GDM1 (cell line): ENCODE measurements at places on chromosomes 11 and 22.
A peak's percentile ranks its signal among the peaks of the same experiment; 100 is the strongest.

DNA sequence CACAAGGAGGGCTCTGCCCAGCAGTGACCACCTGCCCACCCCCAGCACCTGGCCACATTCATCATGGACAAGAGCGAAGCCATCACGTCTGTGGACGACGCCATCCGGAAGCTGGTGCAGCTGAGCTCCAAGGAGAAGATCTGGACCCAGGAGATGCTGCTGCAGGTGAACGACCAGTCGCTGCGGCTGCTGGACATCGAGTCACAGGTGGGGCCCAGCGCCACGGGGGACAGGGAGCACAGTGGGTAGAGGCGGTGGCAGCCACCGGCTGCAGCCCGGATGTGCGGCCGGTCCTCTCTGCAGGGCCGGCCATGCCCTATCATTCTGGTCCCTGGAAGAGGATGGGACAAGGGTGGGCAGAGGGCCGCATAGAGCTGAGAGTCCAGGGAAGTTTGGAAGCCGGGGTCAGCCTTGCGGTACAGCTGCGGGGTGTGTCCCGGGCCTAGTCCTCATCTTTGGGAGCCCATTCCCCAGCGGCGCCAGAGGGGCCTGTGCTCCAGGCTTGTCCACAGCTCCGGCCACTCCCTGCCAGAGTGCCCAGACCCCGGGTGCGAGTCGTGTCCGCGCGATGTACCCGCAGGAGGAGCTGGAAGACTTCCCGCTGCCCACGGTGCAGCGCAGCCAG lies 14.1 kb downstream of the EPS8L2 start:
- DNase-seq, result no peak

- DNase-seq, result no peak
Observed at GRCh38 chr11:9947231-9947864, 283.5 kb downstream of the SWAP70 start.

DNA sequence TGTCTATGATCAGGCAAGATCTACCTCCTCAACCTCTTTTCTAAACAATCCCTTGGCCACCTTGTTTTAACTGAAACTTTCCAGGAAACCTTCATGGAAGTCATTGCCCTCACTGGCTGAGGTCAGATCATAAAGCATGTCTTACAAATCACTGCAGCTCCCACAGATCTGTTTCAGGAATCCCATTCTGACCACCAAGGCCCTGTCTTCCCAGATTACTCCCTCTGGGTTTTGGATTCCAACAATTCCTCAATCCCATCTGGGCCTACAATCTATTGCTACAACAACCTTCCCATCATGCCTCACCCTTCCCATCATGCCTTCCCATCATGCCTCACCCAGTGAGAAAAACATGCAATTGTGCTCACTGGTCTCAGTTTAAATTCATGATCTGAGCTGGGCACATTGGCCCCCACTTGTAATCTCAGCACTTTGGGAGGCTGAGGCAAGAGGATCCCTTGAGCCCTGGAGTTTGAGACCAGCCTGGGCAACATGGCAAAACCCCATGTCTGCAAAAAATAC lies 15.9 kb downstream of the ADAMTS15 start:
- no peak for DNase-seq

GRCh38 chr11:12029738-12030363 lies 21.4 kb upstream of the DKK3 start:
- no peak for DNase-seq

GRCh38 chr11:94776351-94777321 lies 8.5 kb downstream of the AMOTL1 start:
- no peak for DNase-seq

- DNase-seq, result no peak
Observed at GRCh38 chr11:67332081-67332691, 21.2 kb downstream of the POLD4 start.

GRCh38 chr22:26360169-26360885 lies 68.7 kb upstream of the ASPHD2 start:
- peak; percentile 44 for DNase-seq

DNA sequence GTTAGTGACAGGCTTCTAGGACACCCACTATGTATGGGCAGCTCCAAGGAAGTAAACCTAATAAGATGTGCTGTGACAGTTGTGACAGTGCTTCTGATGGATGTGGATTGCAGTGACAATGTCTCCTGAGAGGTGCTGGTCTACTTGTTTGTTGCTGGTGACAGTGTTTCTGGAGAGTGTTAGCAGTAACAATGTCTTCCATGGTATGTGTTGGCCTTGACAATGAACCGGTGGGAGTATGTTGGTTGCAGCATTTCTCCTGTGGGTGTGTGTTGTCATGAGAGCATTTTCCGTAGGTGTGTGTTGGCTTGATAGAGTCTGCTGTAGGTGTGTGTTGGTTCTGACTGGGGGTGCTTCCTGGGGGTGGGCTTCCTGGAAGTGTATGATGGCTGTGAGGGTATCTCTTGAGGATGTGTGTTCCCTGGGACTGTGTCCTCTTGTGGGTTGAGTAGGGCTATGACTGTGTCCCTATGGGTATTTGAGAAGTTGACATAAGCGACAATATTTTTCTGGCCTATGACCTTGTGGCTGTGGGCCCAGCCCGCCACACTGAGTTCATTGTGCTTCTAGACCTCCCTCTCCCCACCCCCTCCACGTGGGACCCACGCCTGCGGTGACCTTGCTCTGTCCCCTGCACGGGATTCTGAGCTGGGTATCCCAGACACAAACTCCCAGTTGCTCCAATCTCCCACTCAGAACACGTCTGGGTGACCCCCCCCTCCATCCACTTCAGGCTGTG lies 1.2 kb downstream of the DCHS1 start:
- DNase-seq, result no peak

GRCh38 chr22:47168900-47169800 lies 406.7 kb downstream of the TBC1D22A start:
- no peak for DNase-seq

GRCh38 chr22:31291481-31292235 lies 630 bp downstream of the PIK3IP1 start:
- DNase-seq, result no peak

DNA sequence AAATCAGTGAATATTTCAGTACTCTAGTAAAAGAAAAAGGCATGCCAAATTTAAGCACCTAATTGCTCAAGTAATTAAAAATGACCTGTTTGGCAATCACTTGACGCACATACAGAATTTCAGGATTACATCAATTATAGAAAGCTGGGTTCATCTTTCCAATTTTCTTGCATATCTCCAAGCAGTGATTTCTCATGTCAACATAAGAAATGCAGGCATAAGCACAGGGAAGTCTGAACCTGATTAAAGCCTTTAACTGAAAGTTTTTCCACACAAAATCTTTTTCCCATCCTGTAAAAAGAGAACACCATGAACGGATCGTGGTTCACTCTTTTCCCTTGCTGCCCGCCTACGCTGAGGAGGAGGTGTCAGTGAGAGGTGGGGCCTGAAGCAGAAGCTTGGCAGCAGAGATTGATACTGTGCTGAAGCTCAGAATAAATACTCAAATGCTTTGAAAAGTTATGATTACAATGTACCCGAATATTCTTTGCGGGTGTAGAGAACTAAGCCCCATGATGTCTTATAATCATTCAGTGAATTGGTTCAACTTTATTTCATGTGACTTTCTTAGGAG lies 704.1 kb upstream of the CCDC90B start:
- DNase-seq, result no peak

GRCh38 chr22:46770151-46770641 lies 7.7 kb downstream of the TBC1D22A start:
- DNase-seq, result no peak

DNA sequence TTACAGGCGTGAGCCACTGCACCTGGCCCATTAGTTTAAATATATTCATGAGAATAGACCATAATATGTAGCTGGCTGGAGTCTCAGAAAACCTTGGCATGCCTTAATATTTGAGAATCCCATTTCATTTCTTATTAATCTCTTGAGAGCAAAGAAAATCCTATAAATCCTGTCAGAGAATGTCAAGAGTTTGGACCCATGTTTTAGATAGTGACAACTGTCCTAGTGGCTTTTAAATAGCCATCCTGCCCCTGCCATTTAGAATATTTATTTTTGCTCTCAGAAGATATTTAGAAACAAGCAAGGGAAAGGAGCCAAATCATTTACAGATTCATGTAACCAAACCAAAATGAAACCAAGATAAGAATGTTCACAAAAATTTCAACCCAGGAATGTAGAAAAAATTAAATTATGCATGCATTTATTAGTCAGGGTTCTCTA lies 107.2 kb downstream of the SWAP70 start:
- DNase-seq, result no peak

GRCh38 chr11:78187366-78188285 lies 800 bp downstream of the KCTD21 start:
- no peak for DNase-seq

DNA sequence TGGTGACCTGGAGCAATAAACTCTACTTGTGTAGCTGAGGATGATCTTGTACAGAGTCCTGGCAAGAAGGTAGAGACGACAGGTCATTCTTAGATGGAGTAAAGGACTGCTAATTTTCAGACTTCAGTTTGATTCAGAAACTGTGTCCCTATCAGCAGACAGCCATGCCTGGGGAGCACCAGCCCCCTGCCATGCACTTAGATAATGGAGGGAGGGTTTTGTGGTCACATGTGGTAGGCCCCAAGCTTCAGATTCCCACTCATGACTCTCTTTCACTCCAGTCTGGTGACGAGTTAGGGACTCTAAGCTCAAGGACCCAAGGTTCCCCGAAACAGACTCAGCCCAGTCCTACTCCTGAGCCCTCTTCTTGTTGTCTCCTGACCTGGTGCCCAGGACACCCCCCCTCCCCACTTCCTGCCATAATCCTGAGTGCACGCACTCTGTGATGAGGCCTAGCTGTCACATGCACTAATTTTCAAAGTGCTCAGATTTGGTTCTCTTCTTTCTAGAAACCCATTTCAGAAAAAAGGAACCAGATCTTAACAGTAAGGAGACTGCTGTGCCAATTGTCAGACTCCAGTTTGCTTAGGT lies 10.2 kb upstream of the AMPD3 start:
- no peak for DNase-seq

DNA sequence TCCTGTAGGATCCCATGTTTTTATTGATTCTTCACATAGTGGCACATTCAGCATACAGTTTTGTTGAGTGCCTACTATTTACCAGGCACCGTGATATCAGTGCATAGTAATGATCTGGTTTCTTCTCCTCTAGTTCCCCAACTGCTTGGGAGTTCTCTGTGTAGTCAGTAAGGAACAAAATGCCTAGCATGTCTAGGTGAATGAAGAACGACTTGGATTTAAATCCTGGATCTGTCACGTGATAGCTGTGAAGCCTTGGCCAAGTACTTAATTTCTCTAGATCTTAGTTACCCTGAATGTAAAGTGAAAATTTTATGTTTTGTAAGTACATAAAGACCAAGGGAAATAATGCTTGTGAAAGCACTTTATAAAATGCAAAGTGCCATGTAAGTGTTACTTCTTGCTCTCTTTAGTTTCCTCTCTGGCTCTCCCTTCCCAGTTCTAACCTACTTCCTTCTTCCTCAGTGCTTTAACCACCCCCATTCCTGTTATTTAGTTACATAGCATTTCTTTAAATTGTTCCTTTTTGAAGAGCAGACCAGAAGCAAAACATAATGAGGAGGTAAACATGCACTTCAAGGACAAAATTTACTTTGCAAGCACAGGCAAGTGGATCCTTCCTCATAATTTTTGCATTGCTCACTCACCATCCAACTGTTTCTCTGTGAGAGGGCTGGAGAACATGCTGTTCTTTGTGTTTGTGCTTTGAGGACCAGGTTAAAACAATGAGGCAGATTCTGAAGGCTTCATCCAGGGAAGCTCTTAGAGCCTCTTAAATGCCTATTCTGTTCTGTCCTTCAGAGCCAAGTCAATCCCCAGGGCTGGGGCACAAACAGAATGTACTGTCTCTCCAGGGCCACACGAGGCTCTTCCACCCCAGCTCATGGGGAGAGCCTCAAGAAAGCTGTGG lies 353.9 kb upstream of the TENM4 start:
- no peak for DNase-seq

DNA sequence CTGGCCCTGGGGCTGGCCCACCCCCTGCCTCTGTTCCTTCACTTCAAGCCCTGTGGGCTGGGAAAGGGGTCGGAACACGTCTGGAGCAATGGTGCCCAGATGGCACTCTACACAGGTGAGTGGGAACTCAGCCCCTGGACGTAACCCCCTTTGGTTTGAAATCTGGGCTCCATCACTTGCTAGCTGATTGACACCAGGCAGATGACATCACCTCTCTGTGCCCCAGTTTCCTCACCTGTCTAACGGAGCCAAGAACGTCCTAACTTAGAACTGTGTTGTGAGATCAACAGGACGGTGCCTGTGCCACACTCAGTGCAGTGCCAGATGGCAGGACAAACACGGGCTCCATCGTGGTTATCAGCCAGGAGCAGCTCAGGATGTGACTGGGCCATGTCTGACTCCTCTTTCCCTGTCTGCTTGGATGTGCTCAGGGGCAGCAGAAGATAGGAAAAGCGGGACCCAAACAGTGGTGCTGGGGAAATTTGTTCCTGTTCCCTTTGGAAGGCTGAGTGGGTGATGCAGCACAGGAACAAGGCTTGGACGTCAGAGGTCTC lies 24.4 kb downstream of the NPTXR start:
- DNase-seq, result no peak

- DNase-seq, result no peak
Observed at GRCh38 chr11:129314371-129314770, 61.3 kb upstream of the BARX2 start.

GRCh38 chr11:100515087-100515486 lies 172.0 kb upstream of the ARHGAP42 start:
- no peak for DNase-seq

- no peak for DNase-seq
Observed at GRCh38 chr11:19814421-19814820, 101.8 kb downstream of the NAV2 start.

- no peak for DNase-seq
Observed at GRCh38 chr11:119424775-119425174, 1.8 kb upstream of the THY1 start.

DNA sequence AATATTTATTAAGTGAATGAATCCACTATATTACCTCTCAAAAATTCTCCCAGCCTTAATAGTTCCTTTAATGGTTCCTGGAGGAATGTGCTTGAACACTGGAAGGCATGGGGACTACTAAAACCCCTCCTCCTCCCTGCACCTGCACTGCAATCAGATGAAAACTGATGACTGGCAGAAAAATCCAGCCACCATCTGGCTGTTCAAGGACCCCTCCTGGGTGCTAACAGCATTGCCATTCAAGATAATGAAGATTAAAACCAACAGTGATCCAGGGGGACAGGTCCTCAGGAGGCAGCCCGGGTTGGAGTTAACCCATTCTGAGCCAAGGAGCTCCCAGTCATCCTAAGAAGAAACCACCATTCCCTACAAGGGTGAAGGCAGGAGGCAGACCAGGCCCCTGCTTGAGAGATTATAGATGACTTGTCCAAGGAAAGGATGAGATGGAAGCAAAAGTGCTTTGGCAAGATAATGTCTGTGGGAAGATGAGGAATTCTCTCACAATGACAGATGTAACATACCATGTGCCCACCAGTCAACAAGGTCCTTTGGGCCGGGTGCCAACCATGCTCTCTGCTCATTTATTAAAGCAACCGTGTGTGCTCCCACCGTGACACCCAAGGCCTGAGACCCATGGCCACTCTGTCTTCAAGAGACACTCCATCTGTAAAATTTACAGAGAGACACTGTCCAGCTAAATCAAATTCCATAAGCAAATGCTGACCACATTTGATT lies 90.6 kb downstream of the LARGE1 start:
- no peak for DNase-seq

GRCh38 chr11:75558939-75559843 lies 2.9 kb upstream of the SERPINH1 start:
- DNase-seq, result no peak
